Type B pancreatic cell (in vitro differentiated cells): ENCODE measurements at places on chromosomes 7 and 10.

- no peak for DNase-seq
These were observed 27.9 kb upstream of the NPFFR1 start for GRCh38 chr10:70311698-70312097.

DNA sequence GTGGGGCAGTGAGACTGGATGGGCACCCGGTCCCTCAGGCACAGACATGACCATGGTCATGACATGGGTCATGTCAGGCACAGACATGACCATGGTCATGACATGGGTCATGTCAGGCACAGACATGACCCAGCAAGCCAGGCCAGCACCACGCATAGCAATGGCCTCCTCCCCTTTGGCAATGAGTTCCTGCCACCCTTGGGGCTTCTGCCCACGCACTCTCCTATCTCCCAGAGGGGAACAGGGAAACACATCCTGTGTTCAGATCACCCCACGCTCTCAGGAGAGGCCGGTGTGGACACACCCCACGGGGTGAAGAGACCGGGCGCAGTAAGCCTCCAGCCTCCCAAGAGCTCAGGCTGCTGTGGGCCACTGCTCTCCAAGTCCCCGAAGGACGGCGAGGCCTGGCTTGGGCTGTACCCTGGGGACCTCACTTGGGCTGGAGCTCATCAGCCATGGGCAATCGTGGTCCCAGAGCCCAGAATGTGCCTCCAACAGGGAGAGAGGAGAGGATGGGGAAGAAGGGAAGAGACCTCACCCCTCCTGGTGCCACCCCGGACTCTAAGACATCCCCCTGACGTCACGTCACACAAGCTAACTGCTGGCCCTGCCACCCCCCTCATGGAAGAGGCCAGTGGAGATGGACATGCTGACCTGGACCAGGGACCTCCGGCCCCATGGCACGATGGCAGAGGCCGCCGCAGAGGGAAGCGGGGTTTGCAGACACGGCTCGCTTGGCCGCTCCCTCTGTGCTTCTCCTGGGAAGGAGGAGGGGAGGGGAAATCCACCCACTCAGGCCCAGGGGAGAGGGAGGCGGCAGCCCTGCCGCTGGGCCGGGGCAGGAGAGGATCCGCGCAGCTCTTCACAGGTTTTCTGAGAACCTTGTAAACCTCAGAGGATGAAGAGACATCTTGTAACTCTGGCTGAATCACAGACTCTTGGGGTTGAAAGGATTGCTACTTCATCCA is 269.6 kb downstream of the ELFN1 start:
- no peak for DNase-seq

- no peak for DNase-seq
These were observed 142.6 kb upstream of the ASAH2 start for GRCh38 chr10:50393784-50394467.

DNA sequence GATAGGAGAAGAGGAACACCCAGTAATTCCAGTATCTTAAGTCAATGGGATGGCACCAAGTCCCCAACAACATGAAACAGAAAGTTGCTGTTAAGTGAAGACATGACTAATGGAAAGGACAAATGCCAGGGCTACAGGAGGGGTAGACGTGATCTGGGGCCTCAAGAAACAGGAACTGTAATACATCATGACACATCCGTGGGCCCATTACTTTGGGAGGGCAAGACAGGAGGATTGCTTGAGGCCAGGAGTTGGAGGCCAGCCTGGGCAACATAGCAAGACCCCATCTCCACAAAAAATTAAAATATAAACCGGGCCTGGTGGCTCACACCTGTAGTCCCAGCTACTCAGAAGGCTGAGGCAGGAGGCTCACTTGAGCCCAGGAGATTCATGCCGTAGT is 408.6 kb upstream of the PRKCQ start:
- DNase-seq, result no peak

DNA sequence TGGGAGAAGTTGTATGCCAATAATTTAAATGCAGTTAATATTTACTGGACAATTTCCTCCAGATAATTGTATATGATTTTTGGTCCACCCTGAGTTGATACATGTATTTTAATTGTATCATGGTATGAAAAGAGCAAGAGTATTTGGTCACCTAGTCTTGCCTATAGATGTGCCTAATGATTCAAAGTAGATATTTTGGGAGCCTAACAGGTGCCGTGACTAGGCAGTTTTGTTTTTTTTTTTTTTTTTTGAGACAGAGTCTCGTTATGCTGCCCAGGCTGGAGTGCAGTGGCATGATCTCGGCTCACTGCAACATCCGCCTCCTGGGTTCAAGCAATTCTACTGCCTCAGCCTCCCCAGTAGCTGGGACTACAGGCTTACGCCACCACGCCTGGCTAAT is 59.3 kb upstream of the ATRNL1 start:
- DNase-seq, result no peak

- no peak for DNase-seq
These were observed 24.5 kb downstream of the FOXK1 start for GRCh38 chr7:4706384-4707216.

DNA sequence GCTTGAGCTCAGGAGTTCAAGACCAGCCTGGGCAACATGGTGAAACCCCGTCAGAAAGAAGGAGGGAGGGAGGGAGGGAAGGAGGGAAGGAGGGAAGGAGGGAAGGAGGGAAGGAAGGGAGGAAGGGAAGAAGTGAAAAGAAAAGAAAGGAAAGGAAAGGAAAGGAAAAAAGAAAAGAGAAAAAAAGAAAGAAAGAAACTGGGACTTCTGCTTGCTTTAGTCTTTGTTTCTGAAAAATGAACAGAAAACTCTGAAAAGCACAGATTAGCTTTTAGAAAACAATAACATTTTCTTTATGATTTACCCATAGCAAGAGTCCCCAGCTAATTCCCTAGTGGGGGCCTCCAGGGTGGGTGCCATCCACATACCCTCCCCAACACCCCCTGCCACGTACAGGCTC is 46.8 kb downstream of the ATOH7 start:
- DNase-seq, result no peak

- DNase-seq, result no peak
These were observed 177.8 kb downstream of the TCF7L2 start for GRCh38 chr10:113127901-113128283.

GRCh38 chr10:50614444-50615137 is 9.2 kb downstream of the SGMS1 start:
- DNase-seq, result no peak

- no peak for DNase-seq
These were observed 79.2 kb downstream of the GNAI1 start for GRCh38 chr7:80213814-80214213.

DNA sequence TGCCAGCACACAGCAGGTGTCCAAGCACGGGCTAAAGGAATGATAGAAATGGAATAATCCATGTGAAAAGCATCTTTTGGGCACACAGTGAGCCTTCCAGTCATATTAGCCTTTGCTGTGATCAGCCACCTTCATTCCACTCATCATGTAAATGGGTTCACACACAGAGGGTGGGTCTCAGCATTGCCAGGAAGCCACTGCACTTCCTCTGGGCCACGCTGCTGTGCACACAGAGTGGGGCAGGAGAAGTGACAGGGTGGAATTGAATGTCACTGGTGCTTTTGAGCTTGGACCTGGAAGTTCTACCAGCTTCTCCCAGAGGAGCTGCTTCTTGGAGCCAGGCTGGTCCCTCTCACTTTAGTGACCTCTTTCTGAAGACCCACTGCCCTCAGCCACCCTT is 203.5 kb downstream of the USP6NL start:
- no peak for DNase-seq

GRCh38 chr10:35210961-35211360 is 84.3 kb downstream of the CREM start:
- no peak for DNase-seq

- no peak for DNase-seq
These were observed 39.7 kb downstream of the TAC1 start for GRCh38 chr7:97771576-97771975.

DNA sequence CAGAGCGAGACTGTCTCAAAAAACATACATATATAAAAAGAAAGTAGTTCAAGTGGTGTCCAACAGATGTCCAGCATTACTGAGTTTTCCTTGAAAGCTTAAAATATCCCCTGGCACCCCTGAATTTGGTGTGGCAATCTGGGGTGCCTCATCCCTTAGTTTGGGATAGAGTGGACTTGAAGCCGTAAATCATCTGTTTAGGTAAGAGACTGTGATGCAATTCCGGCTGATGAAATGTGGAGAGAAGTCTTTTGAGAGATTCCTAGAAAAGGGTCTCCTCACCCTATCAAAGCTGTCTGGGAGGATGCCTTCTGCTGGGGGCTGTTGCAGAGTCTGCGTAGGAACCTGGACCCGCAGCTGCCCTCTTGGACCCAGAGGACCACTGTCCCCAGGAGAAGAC is 408.0 kb downstream of the RPS24 start:
- DNase-seq, result no peak

GRCh38 chr7:26444555-26444954 is 152.9 kb downstream of the SNX10 start:
- no peak for DNase-seq

- no peak for DNase-seq
These were observed 45.0 kb downstream of the ESYT2 start for GRCh38 chr7:158784270-158784669.

DNA sequence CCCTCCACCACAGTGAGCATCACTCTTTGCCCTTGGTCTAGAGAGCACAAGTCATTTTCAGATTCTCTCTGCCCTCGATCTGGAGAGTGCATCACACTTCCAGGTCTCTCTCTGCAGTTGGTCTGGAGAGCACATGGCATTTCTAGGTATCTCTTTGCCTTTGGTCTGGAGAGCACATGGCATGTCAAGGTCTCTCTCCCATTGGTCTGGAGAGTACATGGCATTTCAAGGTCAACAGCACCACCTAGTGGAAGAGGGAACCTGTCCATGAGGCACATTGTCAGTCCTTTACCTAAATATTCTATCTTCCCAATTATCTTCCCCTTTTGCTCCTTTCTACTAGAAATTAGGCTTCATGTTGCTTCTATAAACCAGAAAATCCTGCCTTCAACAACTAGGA is 1139.4 kb downstream of the XPNPEP1 start:
- DNase-seq, result no peak

GRCh38 chr10:672992-673391 is 16.5 kb downstream of the DIP2C start:
- peak; percentile 36 for DNase-seq

GRCh38 chr7:68043546-68043945 is 1046.9 kb downstream of the TYW1 start:
- DNase-seq, result no peak

DNA sequence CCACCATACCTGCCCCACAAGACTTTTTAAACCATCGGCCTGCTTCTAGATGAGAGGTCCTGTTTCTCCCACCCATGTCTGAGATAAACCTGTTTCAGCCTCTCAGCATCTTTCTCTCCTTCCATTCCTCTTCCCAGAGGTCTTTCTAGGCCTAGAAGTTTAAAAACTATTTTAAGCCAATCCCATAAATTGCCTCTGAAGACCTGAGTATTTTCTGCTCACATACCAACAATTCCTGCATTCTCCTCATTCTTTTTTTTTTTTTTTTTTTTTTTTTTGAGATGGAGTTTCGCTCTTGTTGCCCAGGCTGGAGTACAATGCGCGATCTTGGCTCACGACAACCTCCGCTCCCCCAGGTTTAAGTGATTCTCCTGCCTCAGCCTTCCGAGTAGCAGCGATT is 262.9 kb upstream of the AUTS2 start:
- DNase-seq, result no peak

- no peak for DNase-seq
These were observed 117.9 kb downstream of the AOAH start for GRCh38 chr7:36606153-36606975.

DNA sequence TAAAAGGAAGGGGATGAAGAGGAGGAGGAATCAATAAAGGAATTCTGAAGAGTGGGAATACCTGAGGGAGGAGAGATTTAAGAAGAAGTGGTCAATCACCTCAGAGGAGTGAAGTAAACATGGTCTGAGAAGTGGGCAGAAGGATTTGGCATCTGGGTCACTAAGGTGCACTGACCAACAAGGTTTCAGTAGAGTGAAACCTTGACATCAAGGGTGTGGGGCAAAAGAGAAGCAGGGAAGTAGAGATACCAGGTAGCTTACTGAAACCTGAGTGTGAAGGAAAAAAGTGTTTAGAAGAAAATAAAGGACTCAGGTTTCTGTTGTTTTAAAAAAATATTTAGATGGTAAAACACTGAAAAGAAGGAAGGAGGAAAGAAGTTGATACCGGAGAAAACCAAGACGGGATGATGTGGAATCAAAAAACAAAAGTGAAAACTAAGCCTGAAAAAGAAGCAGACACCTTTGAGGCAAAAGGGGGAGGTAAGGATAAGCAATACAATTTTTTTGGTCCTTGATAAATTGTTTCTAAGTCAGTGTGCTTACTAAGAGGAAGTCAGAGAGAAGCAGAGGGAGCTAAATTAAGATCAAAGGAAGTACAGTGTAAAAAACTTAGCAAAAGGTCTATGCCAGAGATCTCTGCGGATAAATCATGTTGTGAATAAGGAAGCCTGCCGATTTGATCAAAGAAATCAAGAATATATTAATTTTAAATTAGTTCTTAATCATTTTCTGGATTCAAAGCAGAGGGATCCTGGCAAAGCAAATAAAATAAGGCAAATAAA is 137.2 kb upstream of the GPR22 start:
- no peak for DNase-seq

DNA sequence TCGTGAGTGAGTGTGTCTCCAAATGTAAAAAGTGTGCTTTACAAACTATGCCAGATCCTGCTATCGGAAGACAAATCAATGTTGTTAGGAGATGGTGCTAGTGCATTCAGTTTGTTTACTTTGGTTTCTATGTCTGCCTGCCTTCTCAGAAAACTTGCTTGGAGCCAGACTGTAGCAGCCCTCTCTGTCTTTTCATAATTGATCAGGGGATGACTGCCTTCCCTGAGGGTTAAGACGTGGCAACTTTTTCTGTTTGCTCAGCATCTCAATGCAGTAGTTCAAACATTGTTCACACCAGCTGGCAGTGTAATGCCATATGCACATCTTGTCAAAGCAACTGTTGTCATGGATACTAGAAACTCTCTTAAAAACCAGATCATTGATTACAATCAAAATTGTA is 118.5 kb downstream of the FOXP2 start:
- DNase-seq, result no peak

DNA sequence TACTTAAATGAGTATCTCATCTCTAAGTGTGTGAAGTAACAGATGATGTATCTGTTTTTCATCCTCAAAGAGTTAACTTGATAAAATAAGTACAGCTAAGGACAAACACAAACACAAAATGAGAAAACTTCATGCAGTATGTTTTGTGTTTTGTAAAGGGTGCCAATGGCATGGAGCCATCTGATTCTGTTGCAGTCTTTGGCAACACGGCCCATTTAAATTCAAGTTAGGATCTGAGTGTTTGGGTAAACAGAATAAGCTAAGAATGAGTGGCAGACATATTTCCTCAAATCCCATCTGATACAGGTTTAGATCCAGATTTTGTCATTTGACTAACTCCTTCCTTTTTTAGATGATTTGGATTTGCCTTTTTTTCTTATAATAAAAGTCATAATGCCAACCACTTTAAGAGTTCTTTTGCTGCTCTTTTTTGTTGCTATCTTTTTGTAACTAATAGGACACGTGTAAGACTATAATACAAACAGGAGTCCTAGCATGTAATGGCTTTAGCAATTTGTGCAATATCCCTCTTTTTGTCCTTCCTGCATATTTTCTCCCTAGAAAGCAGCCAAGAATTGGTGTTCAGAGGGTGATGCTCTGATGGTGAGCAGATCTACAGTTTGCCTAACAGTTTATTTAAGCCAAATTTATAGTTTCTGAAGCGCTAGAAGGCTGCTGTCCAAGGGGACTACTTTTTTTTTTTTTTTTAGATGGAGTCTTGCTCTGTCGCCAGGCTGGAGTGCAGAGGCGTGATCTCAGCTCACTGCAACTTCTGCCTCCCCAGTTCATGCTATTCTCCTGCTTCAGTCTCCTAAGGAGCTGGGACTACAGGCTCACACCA is 18.9 kb upstream of the ACTA2 start:
- DNase-seq, result no peak
